ENCODE measurements at places on chromosomes 1 and 21.

DNA sequence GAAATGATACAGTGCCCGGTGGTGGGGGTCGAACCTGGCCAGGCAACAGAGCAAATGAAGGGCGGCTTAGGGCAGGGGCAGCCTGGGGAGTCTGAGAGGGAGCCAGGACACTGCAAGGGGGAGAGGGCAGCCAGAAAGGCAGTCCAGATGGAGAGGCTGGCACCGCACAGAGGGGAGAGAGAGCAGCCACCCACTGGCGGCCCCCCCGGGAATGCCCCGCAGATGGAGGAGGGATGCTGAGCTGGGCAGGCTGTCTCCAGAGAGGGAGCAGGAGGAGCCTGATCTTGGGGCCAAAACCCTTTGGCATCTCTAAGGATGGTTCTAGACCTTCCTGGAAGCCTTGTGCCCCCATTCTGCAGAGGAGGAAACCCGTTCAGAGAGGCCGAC is 112.3 kb downstream of the LACTBL1 start:
- DNase-seq: no peak

- peak; percentile 75 for DNase-seq
These were observed 26.1 kb upstream of the CLSTN1 start for GRCh38 chr1:9849691-9850441.

DNA sequence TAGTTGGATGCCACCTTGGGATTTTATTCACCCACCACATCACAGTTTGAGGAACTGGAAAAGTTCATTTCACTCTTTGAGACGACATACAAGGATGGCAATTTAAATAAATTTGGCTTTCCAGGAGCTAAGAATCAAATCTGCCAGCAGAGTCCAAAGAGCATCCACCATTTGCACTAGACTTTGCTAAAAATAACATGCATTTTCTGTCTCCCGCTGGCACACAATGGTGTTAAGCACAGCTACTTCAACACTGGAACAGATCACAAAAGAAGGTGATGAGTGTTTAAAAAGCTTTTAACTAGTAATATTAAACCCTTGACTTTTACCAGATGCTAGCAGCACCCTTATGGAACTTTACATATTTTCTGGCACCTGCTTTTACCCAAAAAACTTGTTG is 44.6 kb downstream of the MAEL start:
- DNase-seq: no peak

- no peak for DNase-seq
These were observed 154.4 kb downstream of the OMA1 start for GRCh38 chr1:58392083-58392482.

DNA sequence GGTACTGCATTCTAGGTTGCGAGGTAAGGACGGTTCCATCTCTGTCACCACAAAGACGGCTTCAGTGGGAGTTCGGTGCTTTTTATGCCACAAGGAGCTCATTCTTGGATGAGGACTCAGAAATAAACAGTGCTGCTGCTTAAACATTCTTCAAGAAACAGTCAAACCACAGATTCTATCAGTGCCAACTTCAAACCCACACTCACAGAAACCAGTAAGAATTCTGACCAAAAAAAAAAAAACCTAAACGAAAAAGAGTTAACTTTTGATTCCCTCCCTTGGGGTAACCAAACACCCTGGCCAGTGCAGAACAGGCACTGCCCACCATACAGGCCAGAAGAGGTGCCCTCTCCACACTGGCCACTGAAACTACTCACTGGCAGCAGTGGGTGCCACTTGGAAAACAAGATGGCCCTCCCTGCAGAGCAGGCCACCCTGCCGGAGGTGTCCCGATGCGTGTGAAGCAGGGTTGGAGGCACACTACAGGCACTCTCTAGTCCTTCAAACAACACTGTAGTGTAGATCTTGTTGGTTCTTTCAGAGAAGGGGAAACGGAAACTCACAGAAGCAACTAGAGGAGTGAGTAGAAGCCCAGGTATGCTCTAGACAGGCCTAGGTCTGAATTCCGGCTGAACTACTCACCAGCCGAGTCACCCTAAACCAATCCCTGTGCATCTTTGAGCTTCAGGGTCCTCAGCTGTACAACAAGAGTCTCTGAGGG is 87.3 kb upstream of the TLR5 start:
- no peak for DNase-seq

- DNase-seq: no peak
These were observed 143.5 kb downstream of the PEX14 start for GRCh38 chr1:10617931-10618885.

DNA sequence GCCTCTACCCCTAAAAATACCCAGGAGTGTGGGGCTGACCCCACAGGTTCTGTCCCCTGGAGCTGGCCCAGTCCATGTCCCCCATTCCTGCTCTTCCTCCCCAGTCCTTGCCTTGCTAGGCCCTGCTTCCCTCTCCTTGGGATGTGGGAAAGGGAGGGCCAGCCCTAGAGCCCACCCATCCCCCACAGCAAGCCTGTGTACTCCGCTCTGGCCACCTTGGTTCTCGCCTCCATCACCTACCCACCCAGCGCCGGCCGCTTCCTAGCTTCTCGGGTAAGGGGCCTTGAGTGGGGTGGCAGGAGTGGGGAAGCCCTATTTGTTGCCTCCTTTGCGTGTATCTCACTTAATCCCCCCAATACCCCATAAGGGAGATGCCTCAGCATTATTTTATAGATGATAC is 6.7 kb downstream of the CLCNKB start:
- DNase-seq: no peak

- DNase-seq: no peak
These were observed 66.9 kb upstream of the TINAGL1 start for GRCh38 chr1:31509124-31510072.

Data from NCI-H1436 (cell line).